ENCODE measurements at places on chromosomes 6 and 20.

DNA sequence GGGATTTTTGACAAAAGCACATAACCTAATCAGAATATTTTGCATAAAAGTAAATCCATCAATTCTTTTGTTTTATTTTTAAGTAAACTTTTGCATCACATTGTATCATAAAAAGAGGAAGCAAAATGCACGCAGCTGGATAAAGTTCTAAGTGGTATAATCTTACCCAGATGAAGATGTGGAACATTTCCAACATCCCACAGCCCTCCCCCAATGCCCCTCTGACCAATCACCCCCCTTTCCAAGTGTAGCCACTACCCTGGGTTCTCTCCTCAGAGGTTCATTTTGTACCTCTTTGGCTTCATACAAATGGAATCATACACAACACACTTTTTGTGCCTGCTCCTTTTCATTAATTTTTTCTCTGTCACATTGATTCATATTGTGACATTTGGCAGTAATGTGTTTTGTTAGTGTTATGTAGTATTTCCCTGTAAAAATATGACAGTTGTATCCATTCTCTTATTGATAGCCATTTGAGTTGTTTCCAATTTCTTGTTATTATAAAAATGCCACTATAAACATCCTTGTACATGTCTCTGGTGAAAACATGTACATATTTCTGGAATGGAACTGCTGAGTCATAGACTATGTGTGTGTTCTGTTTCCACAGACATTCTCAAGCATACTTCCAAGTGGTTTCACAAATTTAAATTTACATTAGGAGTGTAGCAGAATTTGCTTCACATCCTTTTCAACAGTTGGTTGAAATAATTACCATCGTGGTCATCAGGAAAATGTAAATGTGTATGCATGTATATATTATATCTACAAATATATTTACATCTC, 92.9 kb upstream of the SYNDIG1 start:
- DNase-seq = peak; percentile 54

- no peak for DNase-seq
Measured at GRCh38 chr6:5083813-5084359, 1.3 kb upstream of the PPP1R3G start.

DNA sequence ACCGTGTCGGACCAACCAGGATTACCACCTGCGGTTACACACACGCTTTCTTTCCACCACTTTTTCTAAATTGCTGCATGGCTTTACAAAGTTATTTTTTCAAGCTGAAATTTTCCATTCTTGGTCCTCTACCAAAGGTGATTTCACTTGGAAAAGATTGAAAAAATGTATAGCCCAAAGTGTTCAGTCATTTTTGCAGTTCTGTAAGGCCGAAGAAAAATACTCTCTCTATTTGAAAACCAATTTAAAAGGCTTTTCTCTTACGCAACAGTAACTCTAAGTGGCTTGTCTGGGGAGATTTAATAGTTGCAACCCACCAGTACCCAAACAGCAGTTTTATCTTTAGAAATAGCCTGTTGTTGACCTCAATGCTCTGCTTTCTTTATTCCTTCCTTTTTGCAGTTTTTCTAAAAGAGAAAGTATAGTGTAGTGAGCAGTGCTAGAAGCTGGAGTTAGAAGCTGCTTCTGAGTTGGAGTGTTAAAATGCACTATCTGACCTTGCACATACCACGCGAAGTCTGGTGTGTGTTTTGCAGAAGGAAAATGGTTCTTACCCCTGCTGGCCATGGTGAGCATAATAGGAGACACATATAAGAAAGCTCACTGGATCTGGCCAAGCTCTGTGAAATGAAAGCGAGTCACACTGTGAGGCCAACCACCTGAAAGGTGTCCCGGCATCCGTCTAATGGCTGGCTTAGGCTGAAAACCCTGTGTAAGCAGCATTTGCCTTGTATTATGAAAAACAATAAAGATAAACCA, 271.6 kb upstream of the PRND start:
- no peak for DNase-seq

DNA sequence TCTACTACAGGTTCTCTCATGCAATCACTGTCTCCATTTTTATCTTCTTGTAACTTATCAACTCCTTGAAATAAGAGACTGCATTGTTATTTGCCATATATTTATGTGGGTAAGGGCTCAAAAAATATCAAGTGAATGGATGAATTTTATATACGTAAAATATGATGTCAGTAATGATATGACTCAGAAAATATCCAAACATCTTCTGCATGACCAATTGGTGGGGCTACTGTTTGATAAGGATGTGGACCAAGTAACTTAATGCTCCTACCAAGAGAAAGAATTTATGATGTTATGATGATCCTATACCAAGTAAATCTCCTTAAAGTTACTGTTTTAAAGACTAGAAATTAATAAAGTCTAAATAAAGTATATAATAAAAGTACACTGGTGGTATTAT, 103.7 kb downstream of the OGFRL1 start:
- no peak for DNase-seq

DNA sequence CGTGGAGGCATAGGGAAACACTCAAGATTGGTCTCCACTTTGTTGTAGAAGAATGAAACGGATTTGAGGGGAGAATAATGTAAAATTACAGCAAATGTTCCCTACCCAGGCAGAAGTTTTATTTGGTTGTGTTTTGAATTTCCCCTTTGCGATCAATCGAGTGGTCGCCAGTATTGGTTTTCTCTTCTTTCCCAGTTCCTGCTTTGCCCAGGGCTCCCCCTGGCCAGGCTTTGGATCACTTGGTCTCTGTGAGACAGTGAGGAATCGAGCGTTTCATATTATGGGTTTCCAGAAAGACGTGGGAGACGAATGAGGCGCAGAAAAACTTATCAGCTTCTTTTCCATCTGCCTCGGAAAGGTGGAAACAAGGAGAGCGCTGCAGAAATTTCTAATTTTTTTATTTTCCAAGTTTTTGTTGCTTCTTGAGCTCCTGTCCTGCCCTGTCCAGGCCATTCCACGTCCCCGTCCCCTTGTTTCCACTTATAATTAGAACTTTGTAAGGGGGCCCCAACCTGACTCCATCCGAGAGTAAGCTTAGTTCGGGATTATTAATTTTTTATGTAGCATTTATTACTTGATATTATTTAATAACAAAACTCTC, 7.5 kb upstream of the TBX18 start:
- DNase-seq = no peak

GRCh38 chr20:39294137-39294725, 332.1 kb downstream of the DHX35 start:
- DNase-seq = no peak

DNA sequence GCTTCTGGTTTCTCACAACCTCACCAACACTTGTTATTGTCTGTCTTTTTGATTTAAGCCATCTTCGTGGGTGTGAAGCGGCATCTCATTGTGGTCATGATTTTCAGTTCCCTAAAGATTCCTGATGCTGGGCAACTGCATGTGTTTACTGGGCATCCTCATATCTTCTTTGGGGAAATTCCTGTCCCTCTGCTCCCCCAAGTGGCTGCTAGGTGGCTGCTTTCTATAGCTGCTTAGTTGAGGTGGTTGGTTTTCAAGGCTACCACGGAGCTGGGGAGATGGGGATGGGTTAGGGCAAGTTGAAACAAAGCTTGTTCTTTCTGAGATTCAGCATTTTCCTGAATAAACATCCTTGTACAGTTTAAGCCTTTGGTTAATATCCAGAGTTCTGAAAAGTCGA, 403.9 kb upstream of the SULF2 start:
- no peak for DNase-seq

- no peak for DNase-seq
Measured at GRCh38 chr6:43264599-43265145, 21.4 kb downstream of the TTBK1 start.

GRCh38 chr6:32854376-32855178, 585 bp downstream of the PSMB9 start:
- no peak for DNase-seq

DNA sequence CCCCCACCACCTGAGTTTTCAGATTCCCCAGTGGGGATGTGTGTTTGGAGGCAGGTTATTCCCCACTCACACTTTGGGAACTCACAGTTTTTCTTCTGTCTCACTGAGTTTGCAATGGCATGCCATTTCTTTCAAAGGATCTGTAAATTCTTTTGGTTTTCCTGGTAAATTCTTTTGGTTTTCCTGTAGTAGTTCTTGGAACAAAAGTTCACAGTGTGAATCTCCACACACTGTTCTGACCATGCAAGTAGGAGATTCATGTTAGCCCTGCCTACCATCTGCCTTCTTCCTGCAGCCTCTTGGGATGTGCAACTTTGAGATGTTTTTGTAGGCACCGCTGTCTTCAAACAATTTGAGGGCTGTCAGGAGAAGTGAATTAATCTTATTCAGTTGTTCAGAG, 165.6 kb upstream of the OGFRL1 start:
- DNase-seq = no peak

DNA sequence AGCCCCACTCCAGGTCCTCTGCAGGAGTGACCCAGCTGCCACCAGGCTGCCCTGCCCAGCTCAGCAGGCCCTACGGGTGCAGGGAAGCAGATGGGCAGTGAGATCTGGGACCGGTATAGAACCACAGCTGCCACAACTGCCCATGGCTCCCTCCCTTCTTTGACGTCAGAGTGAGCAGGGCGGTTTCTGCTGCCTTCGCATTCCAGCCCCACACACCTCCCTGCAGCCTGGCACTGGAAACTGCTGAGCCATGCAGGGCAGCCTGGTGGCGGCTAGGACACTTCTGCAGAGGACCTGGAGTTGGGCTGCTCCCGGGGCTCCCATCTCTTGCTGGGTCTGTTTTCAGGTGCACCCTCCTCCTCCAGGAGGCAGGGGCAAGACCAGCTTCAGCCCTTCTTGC, 101.6 kb upstream of the CD93 start:
- DNase-seq = no peak

GRCh38 chr20:33120934-33121333, 41.5 kb downstream of the BPIFB4 start:
- DNase-seq = no peak

GRCh38 chr20:1927217-1927616, 32.0 kb downstream of the SIRPA start:
- DNase-seq = no peak

DNA sequence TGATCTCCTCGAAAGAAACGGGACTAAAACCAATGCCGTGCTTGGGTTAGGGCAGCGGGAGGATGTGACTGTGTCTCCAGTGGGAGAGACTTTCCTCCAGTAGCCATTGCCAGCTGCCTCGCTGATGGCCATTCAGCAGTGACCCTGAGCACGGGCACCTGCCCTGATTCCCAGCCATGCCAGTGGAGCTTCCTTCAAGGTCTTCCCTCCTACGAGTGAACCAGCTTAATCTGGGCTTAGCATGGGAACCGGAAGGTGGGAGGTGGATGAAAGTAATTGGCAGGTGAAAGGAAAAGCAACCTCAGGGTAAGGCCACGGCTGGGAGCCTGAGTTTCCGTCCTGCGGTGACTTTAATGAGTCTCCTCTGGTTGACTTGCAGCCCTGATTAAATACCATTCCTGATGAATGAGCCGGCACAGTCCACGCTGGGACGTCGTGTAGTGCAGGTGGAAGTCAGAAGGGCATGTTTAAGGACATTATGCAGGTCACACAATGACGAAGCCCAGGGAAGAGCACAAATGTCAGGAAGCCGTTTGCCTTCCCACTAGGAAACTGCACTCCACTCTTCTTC, 813.5 kb downstream of the QKI start:
- no peak for DNase-seq

DNA sequence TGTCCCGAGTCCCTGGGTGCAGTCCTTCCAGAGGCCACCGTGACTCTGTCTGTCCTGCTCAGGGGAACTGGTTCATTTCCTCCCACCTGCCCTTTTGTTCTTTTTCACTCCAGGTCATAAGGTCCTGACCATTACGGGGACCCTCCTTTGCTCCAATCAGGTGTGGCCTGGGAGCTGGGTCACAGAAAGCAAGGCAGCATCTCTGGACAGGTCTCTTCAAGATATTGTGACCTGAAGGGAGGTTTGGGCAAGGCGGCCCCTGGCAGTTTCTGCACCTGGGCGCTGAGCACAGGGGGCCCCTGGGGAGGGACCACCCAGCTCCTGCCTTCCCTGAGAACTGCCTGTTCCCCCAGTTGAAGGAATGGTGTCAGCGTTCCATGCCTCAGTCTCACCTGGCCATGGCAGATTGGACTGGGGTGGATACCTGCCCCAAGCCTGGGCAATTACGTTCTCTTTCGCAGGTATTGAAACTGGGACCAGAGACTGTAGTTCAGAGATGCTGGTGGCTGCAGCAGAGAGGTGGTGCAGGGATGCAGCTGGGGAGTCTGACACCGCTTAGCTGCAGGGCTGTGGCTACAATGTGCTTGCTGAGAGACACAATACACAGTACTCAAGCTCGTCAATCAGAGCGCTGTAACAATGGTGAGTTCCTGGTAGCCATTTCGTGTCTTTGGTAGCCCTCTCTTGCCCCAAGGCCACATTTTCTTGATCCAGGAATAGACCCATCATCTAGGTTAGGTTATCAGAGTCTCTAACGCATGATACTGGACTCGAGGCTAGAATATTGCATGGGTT, 15.6 kb upstream of the NELFCD start:
- no peak for DNase-seq

GRCh38 chr6:131255434-131255833, 120.2 kb downstream of the AKAP7 start:
- no peak for DNase-seq

- DNase-seq = no peak
Measured at GRCh38 chr6:19837511-19838441, 606 bp downstream of the ID4 start.

- DNase-seq = no peak
Measured at GRCh38 chr6:140427842-140428241, 1053.4 kb upstream of the CITED2 start.

GRCh38 chr6:34771727-34772126, 14.4 kb downstream of the SNRPC start:
- DNase-seq = peak; percentile 32

DNA sequence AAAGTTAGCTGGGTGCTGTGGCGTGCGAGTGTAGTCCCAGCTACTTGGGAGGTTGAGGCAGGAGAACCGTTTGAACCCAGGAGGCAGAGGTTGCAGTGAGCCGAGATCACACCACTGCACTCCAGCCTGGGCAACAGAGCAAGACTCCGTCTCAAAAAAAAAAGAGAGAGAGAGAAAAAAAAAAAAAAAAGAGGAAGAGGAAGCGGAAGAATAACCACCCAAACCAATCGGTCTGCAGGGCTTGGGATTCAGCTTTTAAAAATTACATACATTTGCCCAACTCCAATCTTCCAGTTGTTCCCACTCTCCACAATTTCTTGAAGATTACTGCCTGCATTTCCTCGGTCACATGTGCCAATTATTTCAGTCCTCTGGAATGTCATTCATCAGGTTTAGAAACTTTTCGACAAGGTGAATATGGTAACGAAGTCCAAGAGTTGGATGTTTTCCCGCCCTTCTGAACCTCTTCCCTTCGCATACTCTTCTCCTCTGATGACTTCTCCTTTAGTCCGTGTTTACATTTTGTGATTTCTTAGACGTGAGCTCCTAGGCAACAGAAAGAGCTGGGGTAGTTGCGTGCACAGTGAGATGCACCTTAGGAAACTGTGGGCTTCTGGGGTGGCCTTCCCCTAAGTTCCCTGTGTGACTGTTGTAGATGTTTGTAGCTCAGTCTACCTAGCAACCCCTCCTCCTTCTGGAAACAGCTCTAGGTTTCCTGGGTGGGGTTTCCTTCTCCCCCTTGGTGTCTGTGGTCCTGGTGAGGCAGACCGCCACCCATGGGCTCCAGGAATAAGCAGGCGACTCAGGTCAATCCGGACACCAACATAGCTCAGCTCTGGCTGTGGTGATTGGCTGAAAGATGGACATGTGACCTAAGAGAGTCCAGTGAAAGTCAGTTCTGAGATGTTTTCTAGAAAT, 63.0 kb upstream of the NCOA3 start:
- DNase-seq = no peak

- no peak for DNase-seq
Measured at GRCh38 chr6:160931378-160932310, 59.9 kb upstream of the MAP3K4 start.

- DNase-seq = no peak
Measured at GRCh38 chr6:27553123-27553904, 80.4 kb upstream of the ZNF184 start.

- no peak for DNase-seq
Measured at GRCh38 chr6:125511809-125512396, 210.1 kb upstream of the HDDC2 start.
